MG63 (cell line): ENCODE measurements at places on chromosomes 1 and 21.

GRCh38 chr1:8040586-8040985 lies 14.5 kb upstream of the ERRFI1 start:
- peak; percentile 93 for DNase-seq

DNA sequence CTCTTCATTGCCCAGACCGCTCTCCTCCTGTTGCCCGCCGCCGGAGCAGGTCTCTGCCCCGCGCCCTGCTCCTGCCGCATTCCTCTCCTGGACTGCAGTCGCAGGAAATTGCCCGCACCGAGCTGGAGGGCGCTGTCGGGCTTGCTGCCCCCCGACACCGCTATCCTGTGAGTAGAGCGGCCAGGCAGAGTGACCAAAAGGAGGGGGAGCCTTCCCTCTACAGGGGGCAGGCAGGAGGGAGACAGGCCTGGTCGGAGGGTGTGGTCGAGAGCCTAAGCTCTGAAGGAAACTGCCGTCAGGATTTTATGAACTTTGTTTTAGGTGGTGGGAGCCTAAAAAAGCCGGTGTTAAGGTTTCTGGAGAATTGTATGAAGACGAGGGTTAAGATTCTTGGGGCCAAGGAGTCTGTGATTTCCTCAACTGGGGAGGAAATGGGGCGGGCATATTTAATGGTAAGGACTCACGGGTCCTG lies 517 bp downstream of the LRIG2 start:
- peak; percentile 76 for DNase-seq

GRCh38 chr1:981491-981954 lies 370 bp downstream of the PERM1 start:
- DNase-seq: no peak

DNA sequence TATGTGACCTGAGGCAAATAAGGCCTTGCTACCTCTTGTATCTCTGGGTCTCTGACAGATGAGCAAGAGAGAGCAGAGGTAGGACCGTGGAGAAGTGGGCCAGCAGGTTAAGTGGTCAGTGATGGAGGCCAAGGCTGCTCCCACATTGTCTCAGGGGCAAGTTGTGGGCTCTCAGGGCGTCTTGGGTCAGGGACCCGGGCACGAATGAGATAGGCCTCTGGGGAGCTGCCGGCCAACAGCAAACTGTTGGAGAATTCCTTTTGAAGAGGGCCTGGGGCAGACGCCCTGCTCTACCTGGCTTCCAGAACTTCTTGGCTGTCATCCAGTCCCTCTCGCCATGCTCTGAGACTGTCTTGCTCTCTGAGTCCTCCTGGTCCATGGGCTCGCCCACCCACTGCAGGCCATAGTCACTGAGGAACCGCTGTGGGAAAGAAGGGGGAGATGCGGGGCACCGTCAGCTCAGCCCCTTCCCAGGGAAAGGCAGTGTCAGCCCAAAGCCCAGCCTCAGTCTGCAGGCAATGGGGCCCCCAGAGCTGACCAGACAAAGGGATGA lies 12.4 kb downstream of the UBXN11 start:
- DNase-seq: no peak

DNA sequence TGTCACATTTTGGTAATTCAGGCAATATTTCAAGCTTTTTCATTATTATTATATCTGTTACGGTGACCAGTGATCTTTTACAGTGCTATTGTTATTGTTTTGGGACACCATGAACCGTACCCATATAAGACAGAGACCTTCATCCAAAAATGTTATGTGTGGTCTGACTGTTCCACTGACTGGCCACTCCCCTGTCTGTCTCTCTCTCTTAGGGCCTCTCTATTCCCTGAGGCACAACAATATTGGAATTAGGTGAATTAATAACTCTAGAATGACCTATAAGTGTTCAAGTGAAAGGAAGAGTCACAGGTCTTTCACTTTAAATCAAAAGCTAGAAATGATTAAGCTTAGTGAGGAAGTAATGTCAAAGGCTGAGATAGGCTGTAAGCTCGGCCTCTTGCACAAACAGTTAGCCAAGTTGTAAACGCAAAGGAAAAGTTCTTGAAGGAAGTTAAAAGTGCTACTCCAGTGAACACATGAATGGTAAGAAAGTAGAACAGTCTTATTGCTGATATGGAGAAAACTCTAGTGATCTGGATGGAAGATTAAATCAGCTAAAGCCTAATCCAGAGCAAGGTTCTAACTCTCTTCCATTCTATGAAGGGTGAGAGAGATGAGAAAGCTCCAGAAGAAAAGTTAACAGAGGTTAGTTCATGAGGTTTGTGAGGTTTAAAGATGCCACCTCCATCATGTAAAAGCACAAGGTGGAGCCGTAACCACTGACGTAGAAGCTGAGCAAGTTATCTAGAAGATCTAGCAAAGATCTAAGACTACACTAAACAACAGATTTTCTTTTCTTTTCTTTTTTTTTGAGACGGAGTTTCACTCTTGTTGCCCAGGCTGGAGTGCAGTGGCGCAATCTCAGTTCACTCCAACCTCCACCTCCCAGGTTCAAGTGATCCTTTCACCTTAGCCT lies 19.7 kb upstream of the DIPK1A start:
- no peak for DNase-seq

- peak; percentile 90 for DNase-seq
Observed at GRCh38 chr1:89725011-89725370, 92.1 kb downstream of the LRRC8C start.

DNA sequence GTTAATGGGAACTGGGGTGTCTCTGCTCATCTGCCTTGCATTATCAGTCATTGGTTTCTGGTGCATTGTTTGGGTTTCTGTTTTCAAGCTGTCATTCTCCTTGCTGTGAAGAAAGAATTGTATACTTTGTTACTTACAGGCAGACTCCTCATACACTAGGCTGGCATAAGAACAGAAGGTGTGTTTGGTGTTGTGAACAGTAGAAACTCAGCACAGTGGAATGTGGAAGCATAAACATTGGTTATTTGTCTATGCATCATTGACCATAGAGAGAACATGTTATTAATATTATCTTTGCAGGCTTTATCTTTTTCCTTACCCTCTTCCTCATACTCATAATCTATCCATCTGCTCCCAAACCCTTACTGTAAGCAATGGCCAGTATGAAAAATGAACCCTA lies 18.2 kb downstream of the C1orf87 start:
- DNase-seq: no peak

DNA sequence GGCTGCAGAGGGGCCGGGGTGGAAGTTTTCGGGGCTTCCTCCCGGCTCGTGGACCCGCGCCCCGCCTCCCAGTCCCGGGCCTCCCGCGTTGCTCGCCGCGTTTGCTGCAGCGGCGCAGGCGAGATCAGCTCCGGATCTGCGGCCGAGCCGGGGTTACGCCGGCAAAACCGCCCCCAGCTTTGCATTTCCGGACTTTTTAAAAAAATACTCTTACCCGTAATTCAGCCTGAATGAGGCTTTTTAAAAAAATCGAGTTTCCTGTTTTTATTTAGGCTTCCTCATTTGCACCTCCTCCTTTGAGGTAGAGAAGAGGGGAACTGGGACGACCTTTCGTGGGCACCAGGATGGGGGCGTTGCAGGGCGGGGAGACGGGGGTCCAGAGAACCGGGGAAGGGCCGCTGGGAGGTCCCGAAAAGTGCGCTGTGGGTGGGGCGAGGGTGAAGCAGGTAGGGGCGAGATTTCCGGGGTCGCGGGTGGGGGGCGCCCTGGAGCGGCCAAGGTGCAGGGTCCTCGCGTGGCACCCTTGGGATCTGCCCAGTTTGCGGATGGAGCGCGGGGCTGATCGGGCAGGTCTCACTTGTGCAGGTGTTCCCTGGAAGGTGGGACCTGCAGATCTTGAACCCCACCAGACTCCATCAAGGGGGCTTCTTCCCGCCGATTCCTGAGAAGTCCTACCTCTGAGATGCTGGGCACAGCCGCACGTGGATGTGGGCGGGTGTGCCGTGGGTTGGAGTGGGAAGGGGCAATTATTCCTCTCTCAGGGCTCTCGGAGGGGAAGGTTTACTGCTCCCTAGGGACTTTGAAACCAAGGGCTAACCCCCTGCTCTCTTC lies 1.1 kb downstream of the PIK3CD start:
- peak; percentile 14 for DNase-seq

DNA sequence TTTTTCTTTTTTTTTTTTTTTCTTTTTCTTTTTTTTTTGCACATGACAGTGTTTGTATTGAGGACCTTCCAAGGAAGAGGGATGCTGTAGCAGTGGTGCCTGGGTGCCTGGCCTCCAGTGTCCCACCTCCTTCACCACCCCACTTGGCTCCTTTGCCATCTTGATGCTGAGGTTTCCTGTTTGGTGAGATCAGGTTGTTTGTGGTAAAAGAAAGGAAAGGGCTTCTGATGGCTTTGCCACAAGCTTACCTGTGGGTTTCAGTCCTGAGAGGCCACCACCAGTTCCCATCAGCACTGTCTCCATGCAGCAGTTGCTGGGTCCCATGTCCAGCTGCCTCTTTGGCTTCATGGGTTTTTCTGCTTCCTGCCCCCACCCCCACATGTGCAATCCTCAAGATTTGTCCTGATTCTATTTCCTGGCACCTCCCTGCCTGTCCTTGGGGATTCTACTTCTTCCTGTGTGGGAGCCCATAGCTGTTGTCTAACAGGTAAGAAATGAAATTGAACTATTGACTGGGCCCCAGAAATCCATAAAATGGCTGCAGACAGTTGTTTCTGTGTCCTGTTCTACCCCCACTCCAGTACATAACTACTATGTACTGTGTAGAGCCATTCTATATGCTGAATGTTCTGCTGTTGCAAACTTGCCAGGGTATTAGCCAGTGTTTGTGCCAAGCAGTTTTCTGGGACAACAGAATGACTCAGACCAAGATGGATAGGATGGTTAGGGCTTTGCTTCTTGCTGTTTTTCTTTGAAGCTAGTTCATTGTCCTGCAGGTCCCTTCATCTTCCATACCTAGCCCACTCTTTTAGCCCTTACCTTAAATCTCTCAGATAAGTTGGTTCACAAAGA lies 4.2 kb upstream of the CCDC28B start:
- DNase-seq: peak; percentile 23

DNA sequence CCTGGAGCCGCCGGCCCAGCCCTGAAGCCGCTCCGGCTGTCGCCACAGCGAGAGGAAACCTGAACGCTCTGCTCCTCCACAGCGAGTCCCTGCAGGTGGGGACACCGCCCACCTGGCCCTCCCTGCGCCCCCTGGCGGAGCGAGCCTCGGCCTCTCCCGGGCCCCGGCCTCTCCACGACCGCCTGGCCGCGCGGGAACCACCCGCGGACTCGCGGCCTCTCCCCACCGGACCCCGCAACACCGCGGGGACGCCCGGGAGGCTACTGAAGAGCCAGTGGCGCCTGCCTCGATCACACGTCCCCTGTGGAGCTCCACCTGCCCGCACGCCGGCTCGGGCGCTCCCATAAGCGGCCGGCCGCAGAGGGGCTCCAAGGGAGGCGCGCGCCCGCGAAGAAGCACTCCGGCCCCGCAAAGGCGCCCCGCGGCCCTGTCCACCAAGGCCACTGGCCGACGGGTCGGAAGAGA lies 109.6 kb downstream of the KCNN3 start:
- no peak for DNase-seq

DNA sequence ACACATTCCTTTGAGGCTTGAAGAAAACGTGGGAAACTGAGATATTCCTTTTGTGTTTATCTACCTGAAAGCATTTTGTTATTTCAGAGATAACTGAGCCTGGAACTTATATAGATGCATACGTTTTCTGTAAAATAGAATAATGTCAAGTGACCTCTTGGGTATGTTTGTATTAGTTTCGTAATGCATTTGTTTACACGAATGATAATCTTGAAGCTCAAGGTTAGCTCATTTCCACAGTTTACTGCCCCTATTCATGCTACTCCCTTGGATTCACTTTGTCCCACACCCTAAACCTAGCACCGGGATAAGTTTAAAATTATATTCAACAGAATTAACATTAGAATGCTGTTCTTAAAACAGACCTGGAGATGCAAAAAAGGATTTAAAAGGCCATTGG lies 54.4 kb downstream of the MRPL39 start:
- no peak for DNase-seq

DNA sequence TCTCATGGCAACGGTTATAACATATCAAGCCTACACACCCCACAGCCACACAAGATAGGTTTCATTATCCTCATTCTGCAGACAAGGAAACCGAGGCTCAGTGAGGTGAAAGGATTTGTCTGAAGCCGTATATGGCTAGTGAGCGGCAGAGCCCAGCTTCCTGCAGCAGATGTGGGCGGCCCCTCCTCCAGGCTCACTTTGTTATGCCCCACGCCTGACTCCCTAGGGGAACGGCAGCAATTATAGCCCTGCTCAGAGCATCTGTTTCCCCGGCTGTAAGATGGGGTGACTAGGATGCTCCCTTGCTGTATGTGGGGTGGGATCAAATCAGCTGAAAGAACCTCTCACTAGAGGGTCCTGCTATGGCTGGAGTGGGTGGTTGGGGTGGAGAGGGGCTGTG lies 22.1 kb downstream of the GRHL3 start:
- DNase-seq: no peak

GRCh38 chr1:25011275-25011674 lies 81.2 kb upstream of the RUNX3 start:
- no peak for DNase-seq

DNA sequence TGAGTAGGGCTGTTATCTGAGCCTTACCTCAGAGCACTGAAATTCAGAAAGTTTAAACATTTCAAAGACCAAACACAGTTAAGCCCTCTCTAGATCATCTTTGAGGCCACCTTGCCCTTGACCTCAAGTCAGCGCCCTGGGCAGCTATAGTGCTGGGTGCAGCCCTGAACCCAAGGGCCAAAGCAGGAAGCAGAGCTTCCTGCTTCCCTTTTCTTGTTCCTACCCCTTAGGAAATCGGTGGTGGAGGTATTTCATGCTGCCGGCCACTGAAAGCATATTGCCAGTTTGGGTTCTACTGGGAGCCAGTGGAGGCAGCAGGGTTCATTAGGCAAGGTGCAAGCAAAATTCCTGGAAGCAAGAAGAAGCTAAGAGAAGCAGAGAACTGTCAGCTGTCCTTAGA lies 26.1 kb downstream of the CD244 start:
- no peak for DNase-seq

DNA sequence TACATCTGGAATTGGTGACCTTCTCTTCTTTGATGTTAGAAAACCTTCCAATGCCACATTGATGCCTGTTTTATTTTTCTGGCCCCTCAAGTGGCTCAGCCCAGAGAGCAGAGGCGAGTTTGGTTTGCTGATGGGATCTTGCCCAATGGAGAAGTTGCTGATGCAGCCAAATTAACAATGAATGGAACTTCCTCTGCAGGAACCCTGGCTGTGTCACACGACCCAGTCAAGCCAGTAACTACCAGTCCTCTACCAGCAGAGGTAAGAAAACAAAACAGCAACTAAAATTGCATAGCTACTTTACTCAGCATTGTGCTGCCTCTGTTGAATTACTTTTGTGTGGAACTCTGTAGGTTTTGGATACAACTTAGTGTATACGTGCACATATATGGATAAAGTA lies 97.6 kb downstream of the CC2D1B start:
- no peak for DNase-seq

DNA sequence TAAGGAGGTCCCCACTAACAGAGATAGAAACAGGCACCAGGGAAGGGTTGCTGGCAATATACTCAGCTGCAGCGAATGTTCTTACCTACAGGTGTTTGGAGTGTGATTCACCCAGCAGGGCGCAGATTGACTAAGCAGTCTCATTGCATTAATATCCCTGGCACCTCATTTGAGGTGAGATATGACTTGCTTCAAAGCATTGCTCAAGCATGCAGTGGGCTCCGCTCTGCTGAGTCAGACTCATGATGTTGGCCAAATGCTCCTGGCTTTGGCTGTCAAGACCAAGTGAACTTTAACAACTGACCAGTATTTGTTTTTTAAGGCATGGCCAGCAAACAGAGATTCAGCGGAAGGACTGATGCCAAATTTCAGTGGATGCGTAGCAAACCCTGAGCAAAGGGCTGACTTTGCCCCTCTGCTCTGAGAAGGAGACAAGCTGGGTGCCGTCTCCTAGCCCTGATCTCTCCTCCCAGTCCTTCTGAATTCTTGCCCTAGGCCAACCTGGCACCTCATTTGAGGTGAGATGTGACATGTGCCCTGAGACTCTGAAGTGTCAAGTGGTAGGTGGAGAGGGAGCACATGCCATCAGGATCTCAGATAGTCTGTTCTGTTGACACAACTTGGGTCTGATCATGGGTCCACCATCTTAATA lies 187.1 kb upstream of the COA6 start:
- peak; percentile 96 for DNase-seq
